ENCODE measurements at places on chromosomes 5 and 9.

DNA sequence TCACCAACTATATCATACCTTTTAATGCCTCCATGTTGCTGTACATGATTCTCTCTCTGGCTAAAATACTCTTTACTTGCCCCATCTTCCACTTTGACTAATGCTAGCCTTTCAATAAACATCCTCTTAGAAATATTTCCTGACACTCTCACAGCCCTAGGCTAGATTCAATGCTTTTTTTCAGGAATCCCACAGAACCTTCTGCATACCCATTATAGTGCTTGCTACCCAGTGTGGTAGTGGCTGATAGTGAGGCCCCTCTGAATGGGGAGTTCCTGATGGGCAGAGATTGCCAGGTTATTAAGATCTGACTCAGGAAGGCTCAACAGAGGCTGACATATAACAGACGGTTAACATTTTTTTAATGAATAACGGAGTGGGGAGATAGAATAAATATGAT, 11.6 kb downstream of the SSBP2 start:
- no peak for DNase-seq

DNA sequence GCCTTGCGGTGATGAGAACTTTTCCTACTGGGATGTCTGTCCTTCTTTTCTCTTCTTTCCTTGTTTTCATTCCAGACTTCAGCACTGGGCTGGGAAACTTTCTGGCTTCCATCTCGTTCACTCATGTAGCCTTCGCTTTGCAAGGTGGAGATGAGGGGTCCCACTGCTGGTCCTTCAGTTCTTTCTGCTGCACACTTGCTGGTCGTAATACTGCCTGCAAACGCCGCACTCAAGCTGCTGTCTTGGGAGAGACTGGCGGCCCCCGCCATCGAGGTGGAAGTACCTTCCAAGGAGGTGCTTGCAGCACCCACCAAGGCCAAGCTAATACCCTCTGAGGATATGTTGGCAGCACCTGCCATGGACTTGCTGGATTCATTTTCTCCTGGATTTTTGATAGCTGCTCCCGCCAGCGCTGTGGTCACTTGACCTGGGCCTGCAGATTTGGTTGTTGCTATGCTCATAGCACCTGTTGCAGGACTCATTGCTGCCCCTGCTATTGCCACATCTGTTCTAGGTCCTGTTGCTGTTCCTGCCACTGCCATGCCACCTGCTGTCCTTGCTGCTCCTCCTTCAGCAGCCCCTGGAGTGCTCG, 3.0 kb downstream of the GARIN3 start:
- no peak for DNase-seq

- DNase-seq, result peak; percentile 79
Observed at GRCh38 chr5:139709582-139710318, 61.6 kb downstream of the CXXC5 start.

GRCh38 chr5:58041884-58042283, 418.0 kb downstream of the PLK2 start:
- DNase-seq, result no peak

DNA sequence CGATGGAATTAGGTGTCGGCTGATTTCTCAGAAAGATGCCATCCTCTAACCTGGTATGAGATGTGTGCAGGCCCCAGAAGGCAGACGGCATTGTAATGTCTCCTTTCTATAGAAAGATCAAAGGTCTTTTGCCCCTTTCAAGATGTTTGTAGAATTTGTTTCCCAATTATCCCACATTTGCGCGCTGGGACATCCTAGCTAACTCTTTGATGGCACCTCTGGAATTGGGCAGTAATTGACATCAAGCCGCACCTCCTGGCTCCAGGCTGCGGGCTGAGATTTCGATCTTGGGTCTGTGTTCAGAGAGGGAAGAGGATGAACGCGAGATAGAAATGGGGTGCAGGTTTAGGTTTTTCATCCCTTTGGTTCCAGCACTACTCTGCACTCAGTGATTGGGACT, 84.8 kb upstream of the LMX1B start:
- peak; percentile 77 for DNase-seq

GRCh38 chr5:30194595-30194994, 998.9 kb upstream of the CDH6 start:
- no peak for DNase-seq

DNA sequence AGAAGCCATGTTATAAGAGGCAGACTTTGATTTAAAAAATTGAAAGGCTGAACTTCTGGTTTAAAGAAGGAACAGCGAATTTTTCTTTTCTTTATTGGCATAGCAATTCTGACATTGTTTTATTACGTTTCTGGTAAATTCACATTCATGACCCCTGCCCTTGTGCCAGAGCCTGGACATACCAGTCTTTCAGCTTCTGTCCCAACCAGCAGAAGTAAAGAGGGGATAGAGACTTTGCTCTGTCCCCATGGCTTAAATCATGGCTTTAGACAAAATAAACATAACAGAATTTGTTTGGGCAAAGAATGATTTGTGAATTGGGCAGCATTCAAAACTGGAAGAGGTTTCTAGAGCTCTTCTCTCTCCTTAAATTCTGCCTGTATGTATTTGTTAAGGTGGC, 15.3 kb downstream of the CAST start:
- no peak for DNase-seq

- DNase-seq, result no peak
Observed at GRCh38 chr5:1100664-1101574, 10.9 kb downstream of the SLC12A7 start.
